ENCODE measurements at places on chromosomes 4 and X.

DNA sequence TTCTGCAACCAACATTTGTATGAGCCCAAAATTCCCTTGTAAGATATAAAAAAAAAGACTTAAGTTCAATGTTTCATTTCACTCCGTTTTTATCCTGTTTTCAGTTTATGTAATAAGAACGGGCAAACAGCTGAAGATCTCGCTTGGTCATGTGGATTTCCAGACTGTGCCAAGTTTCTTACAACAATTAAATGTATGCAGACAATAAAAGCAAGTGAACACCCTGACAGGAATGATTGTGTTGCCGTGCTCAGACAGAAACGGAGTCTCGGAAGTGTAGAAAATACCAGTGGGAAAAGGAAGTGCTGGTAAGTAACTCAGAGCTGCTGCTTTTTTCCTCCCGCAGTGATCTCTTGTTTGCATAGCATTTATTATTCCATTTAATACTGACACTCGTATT, 2.8 kb downstream of the ANKRD37 start:
- DNase-seq = no peak

GRCh38 chr4:22463179-22463578, 52.7 kb downstream of the ADGRA3 start:
- no peak for DNase-seq

DNA sequence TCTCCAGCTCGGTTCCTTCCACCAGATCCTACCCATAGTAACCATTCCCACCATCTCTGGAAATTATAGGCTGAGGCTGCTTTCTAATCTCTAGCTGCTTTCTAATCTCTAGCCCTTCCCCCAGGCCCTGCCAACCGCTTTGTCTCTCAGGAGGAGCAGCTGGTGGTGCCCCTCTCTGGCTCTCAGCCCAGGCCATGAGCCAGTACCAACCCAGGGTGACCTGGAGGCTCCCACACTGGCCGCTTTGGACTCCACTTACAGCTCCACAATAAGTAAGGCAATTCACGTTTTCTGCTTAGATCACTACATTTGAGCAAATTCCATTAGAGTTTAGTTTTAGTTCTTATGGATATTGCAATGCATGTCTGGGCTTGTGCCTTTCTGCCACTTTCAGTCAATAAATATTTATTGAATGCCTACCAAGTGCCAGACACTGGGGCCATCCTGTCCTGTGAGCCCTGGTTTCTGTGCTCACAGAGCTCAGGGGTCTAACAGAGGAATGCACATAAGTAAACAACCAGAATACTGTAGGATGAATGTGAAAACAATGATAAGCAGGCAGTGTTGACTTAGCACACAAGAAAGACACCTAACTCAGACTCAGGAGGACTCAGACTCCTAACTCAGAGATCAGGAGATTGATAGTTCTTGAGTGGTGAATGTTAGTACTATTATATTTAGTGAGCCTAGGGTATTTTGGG, 38.9 kb downstream of the SMC1A start:
- DNase-seq = no peak

DNA sequence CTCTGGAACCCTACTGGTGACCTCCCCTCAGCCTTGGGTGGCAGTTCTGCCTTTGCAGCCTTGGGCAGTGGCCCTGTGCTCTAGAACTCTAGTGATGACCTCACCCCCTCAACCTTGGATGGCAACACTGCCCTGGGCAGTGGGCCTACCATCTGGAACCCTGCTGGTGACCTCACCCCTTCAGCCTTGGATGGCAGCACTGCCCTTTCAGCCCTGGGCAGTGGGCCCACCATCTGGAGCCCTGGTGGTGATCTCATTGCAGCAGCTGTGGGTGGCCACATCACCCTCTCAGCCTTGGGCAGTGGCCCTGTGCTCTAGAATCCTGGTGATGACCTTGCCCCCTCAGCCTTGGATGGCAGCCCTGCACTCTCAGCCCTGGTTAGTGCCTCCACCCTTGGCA, 129.3 kb downstream of the RBMX2 start:
- DNase-seq = no peak

GRCh38 chr4:77662396-77662795, 56.8 kb downstream of the CXCL13 start:
- DNase-seq = no peak

GRCh38 chrX:37658343-37659030, 27.1 kb upstream of the XK start:
- DNase-seq = no peak

GRCh38 chrX:103779141-103779789, 2.6 kb downstream of the PLP1 start:
- DNase-seq = no peak

DNA sequence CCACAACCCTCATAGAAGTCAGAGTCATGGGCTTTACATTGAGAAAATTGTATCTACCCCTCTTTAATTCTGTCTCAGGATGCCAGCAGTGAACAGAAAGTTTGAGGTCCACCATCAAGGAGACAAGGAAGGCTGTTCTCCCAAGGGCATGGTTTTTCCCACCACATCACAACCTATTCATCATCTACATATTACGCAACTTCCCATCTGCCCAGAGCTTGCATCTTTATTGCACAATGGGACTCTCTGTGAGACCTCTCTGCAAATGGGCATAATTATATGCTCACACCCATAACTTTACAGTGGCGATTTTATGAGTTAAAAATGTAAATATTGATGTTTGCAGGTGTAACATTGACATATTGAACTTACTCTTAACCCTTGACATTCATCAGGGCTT, 38.9 kb downstream of the PAGE2 start:
- no peak for DNase-seq

- no peak for DNase-seq
Measured at GRCh38 chr4:159175989-159176375, 73.1 kb downstream of the RAPGEF2 start.

DNA sequence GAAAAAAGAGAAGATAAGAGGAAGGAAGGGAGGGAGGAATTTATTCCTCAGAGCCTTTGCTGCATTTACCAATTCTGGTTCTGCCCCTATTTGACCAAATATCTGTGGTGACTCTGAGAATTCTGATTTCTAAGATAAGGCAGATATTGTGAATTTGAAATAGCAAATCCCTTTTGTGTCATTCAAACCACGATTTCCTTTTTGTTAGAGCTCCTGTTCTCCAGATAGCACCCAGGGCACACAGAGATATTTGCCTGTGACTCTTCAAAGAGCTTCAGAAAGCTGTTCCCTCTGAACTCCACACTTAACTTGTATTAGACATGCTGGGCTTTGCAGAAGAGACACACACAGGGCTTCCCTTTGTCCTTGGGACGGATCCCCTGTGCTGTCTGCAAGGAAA, 272.2 kb downstream of the DHRSX start:
- no peak for DNase-seq

- peak; percentile 58 for DNase-seq
Measured at GRCh38 chrX:6980981-6981380, 166.5 kb upstream of the STS start.

GRCh38 chrX:23694606-23695005, 27.3 kb downstream of the PRDX4 start:
- DNase-seq = peak; percentile 40

- no peak for DNase-seq
Measured at GRCh38 chr4:142530728-142531127, 315.4 kb downstream of the INPP4B start.

- DNase-seq = no peak
Measured at GRCh38 chr4:81459228-81459627, 12.5 kb downstream of the RASGEF1B start.

DNA sequence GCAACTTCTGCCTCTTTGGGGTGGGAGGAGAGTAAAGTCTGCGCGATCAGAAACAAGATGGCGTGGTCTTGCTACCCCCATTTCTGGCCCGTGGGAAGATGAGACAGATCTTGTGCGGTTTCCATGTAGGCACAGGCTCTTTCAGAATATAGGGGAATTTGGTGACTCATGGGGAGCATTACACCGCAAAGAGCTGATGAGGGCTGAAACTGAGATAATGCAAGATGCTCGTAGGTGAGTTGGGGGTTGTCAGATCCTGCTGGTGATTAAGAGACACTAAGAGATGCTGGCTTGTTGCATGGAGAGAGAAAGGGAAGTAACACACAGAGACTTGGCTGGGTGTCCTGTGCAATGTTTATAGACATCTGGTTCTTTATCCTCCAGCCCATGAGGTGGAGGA, 1.5 kb downstream of the EVC start:
- DNase-seq = peak; percentile 73

- no peak for DNase-seq
Measured at GRCh38 chrX:153502131-153502530, 7.4 kb downstream of the BGN start.
